Psoas muscle (tissue), 8 donors: ENCODE measurements at places on chromosomes 7 and 10. TPM values are rescaled to one million over a fixed set of nuclear protein-coding genes. Genes with fewer than 3 reads are reported as not detected.

- no peak for DNase-seq
Observed at GRCh38 chr7:20030915-20031362, 186.2 kb downstream of the MACC1 start.

The SUMF2 gene
- total RNA-seq: 22.5 TPM

DNA sequence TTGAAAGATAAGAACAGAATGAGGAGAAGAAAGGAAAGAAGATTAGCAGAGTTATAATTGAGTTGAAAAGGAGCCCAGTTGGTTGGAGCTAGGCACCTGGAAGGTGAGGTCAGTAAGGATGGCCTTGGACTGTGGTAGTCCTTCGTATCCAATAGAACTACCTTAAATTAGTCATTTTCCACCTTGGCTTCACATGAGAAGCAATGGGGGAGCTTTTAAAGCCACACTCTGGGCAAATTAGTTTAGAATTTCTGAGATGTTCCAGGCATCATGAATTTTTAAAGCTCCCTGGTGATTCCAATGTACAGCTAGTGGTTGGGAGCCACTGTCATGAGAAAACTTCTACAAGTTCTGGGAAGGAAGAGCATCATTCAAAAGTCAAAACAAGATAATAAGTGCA, 27.3 kb upstream of the CYP3A5 start:
- no peak for DNase-seq

- no peak for DNase-seq
Observed at GRCh38 chr10:105875050-105875449, 1234.0 kb downstream of the SORCS3 start.

The A1CF gene
- not detected for total RNA-seq

GRCh38 chr10:83677795-83678194, 461.5 kb upstream of the GHITM start:
- no peak for DNase-seq

The PHYHIPL gene
- total RNA-seq: 0.08 TPM

The PRKCQ gene
- total RNA-seq: 72.0 TPM

The ATOH7 gene
- not detected for total RNA-seq

- no peak for DNase-seq
Observed at GRCh38 chr7:6159524-6160031, 112.8 kb downstream of the CYTH3 start.
